ENCODE measurements at places on chromosomes 1 and 21. TPM values are rescaled to one million over a fixed set of nuclear protein-coding genes. Genes with fewer than 3 reads are reported as not detected.

Gene PRAMEF8
- total RNA-seq: not detected

Gene ATAD3B
- 12.8 TPM for total RNA-seq

Gene KLHDC9
- total RNA-seq: 1.8 TPM

Gene FAM72A
- 3.5 TPM for total RNA-seq

Gene S100A7
- total RNA-seq: not detected

Gene LIPI
- total RNA-seq: not detected

Gene TRNP1
- 15.7 TPM for total RNA-seq

Gene EXTL1
- 0.09 TPM for total RNA-seq

Gene A3GALT2
- total RNA-seq: not detected

Gene CLCA4
- not detected for total RNA-seq

Gene MT1HL1
- not detected for total RNA-seq

Gene CFHR4
- not detected for total RNA-seq

Gene PIK3R3
- 2.1 TPM for total RNA-seq

Gene ABCA4
- 0.65 TPM for total RNA-seq

Gene WDR3
- total RNA-seq: 17.9 TPM

Gene BRDT
- total RNA-seq: not detected

Gene TMPRSS15
- total RNA-seq: not detected

Gene NBPF20
- 2.0 TPM for total RNA-seq

Gene SLC26A9
- not detected for total RNA-seq

Gene KIAA1614
- total RNA-seq: 7.0 TPM

Gene OR10R2
- total RNA-seq: not detected

Gene GIPC2
- total RNA-seq: 0.14 TPM

Gene MLLT11
- 3.1 TPM for total RNA-seq

Gene RALGPS2
- 68.0 TPM for total RNA-seq

Gene SPRR3
- not detected for total RNA-seq

Gene SLC16A4
- 91.4 TPM for total RNA-seq

Gene KRTAP11-1
- not detected for total RNA-seq

Gene CFHR1
- total RNA-seq: not detected

Gene BATF3
- total RNA-seq: 0.65 TPM

Gene OLIG1
- total RNA-seq: not detected

Gene LCE3D
- total RNA-seq: not detected

Gene ZZZ3
- total RNA-seq: 67.6 TPM

Gene ATAD3C
- total RNA-seq: not detected

Gene ESRRG
- not detected for total RNA-seq

Gene CCDC24
- total RNA-seq: 2.8 TPM

Gene GUCA2B
- not detected for total RNA-seq

Gene TACSTD2
- total RNA-seq: 0.14 TPM

Gene DYNLT5
- total RNA-seq: 0.71 TPM

Gene ADAMTSL4
- 3.6 TPM for total RNA-seq

Gene FALEC
- total RNA-seq: 0.18 TPM

Gene ZBTB8B
- not detected for total RNA-seq

Gene CR1L
- total RNA-seq: not detected

Gene EFNA1
- 0.71 TPM for total RNA-seq

Gene EPHB2
- total RNA-seq: 20.7 TPM

Gene PLA2G4A
- total RNA-seq: 28.4 TPM

Gene CHI3L1
- total RNA-seq: 35.3 TPM

Gene SV2A
- total RNA-seq: 18.3 TPM

Gene SMCP
- total RNA-seq: not detected

Data from smooth muscle cell of bladder (primary cell).